ENCODE measurements at places on chromosomes 2 and 18. TPM values are rescaled to one million over a fixed set of nuclear protein-coding genes. Genes with fewer than 3 reads are reported as not detected.

The TCF4 gene
- 335 TPM for total RNA-seq

The SIX3 gene
- total RNA-seq, result not detected

The HAAO gene
- total RNA-seq, result 0.09 TPM

The R3HDM1 gene
- total RNA-seq, result 4.7 TPM

The MAP3K19 gene
- total RNA-seq, result not detected

The PNKD gene
- total RNA-seq, result 12.1 TPM

The FHL2 gene
- 114 TPM for total RNA-seq

The DHX57 gene
- total RNA-seq, result 23.4 TPM

The TMEM87B gene
- total RNA-seq, result 54.0 TPM

The IL1F10 gene
- total RNA-seq, result not detected

The TFCP2L1 gene
- total RNA-seq, result under 0.01 TPM

The ARHGAP28 gene
- 0.28 TPM for total RNA-seq

The CNTNAP5 gene
- 0.09 TPM for total RNA-seq

The CACNB4 gene
- 0.18 TPM for total RNA-seq

The TMEM178A gene
- 0.56 TPM for total RNA-seq

The CAB39 gene
- 47.3 TPM for total RNA-seq

All from endothelial cell of coronary artery (primary cell).